ENCODE measurements at places on chromosomes 5 and 9.

- DNase-seq, result peak; percentile 40
Measured at GRCh38 chr9:135183528-135184180, 96.2 kb downstream of the OLFM1 start.

GRCh38 chr9:93060746-93061259, 2.3 kb downstream of the SUSD3 start:
- no peak for DNase-seq

GRCh38 chr5:125032286-125032685, 285.8 kb upstream of the ZNF608 start:
- no peak for DNase-seq

- DNase-seq, result no peak
Measured at GRCh38 chr9:97987487-97987886, 4.3 kb downstream of the ANP32B start.

GRCh38 chr5:60541980-60542379, 158.0 kb downstream of the DEPDC1B start:
- DNase-seq, result no peak

GRCh38 chr5:175688352-175689146, 30.7 kb downstream of the HRH2 start:
- no peak for DNase-seq

DNA sequence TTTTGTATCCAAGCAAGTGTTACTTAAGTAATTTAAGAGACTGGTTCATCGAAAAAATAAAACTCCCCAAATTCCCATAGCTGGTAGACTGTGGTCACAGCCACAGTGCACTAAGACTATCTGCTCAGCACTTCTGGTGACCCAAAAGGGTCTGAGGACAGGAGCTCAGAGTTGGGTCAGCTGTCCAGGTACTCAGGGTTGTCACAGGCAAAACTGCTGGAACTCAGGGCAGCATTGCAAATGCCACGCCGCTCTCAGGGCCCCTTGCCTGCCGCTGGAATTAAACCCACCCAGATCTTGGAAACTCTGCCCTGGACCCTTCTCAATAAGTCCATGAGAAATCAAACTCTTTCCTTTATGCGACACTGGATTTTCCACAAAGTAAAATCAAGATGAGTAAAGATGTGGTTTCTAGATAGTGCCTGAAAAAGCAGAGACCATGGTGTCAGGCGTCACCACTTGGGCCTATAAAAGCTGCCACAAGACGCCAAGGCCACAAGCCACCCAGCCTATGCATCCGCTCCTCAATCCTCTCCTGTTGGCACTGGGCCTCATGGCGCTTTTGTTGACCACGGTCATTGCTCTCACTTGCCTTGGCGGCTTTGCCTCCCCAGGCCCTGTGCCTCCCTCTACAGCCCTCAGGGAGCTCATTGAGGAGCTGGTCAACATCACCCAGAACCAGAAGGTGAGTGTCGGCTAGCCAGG, at the start of gene IL13:
Gene IL13, plus strand, starts transcription at position 498 of the 705 bp plus-strand sequence. Its CDS starts 14 bp downstream, at position 512.
- no peak for DNase-seq

DNA sequence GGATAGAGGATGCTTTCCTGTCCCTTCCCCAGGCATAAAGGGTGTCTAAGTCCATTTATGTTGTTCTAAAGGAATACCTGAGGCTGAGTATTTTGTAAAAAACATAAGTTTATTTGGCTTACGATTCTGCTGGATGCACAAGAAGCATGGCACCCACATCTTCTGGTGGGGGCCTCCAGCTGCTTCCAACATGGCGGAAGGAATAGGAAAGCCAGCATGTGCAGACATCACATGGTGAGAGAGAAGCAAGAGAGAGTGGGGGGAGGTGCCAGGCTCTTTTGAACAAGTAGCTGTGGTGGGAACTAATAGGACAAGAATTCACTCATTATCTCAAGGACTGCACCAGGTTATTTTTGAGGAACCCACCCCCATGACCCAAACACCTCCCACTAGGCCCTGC, 77.2 kb downstream of the ADCY2 start:
- no peak for DNase-seq

DNA sequence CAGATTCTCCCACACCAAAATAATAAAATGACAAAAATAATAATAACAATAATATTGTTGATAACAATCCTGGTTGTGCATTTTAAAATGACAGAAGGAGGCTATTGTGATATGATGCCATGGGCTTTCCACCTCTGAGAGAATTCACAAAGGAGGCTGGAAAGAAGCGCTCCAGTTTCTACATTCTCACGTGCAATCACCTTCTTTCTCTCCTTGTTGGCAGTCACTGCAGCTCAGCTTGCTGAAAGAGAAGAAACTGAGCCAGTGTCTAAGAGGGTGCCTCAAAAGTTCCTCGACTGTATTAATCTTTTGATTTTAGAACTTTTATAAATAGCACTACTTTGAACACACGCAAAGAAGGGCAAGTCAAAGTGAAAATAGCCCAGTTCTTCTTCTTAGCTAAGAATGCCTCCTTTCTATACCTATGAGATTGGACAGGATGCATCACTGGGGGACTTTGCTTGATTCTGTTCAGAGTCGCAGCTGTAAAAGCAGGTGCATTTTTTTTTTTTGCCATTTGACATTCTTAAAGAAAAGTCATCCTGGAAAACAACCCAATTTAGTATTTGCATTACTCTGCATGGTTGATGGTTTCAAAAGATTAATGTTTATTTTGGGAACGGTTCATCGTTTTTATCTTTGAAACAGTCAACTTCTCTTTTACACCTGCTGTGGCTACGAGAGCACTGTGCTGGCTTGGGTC, 12.4 kb upstream of the SUB1 start:
- no peak for DNase-seq

- DNase-seq, result peak; percentile 11
Measured at GRCh38 chr5:100409660-100410151, 125.5 kb upstream of the FAM174A start.

GRCh38 chr5:83776437-83777031, 55.9 kb upstream of the HAPLN1 start:
- DNase-seq, result no peak

GRCh38 chr5:95748133-95748532, 17.0 kb downstream of the RHOBTB3 start:
- no peak for DNase-seq

DNA sequence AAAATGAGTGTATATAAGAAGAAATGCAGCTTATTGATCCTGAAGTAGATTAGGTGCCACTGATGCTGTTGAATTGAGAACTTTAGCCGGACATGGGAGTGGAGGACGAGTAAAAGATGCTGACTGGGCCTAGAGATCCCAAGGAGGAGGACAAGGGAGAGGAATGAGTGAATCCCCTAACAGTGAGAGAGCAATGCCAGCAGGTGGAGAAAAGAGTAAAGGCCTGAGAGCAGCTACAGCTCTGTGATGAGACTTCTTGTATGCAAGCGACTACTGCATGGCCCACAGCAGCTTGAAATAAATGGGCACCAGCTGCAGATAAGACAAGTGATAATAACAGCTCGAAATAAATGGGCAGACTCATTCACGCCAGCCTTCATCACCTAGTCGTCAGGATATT, 44.5 kb upstream of the JMY start:
- DNase-seq, result peak; percentile 2

DNA sequence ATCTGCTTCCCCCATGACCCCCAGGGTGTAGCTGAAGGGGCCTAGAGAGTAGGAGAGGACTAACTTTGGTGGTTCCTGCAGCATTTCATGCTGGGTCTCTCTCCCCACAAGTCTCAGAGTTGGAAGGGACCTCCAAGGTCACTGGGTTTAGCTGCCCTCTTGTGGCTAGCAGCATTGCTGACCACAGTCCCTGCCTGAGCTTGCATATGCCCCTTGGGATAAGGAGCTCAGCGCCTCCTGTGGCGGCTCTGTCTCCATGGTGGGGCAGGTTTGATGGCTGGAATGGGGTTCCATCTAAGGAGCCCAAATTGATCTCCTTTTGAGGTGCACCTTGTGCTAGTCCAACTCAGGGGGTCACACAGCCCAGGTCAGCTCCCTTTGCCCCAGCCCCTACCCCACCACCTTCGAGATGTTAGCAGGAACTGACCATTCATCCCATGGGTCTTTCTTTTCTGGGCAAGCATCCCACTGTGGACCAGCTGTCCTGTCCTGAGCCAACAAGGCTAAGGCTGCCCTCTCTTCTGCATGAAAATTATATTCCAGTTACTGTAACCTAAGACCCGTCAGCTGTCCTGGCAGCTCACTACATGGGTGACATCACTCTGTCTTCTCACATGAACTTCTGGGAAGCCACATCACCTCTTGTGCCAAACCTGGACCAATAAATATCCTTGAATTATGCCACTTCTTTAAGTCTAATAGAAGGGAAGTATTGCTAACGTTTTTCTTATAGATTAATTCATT, 196.2 kb downstream of the HSPA4 start:
- peak; percentile 56 for DNase-seq

GRCh38 chr5:34695275-34696027, 39.3 kb downstream of the RAI14 start:
- DNase-seq, result no peak

- no peak for DNase-seq
Measured at GRCh38 chr9:124531115-124531514, 23.9 kb upstream of the NR5A1 start.

DNA sequence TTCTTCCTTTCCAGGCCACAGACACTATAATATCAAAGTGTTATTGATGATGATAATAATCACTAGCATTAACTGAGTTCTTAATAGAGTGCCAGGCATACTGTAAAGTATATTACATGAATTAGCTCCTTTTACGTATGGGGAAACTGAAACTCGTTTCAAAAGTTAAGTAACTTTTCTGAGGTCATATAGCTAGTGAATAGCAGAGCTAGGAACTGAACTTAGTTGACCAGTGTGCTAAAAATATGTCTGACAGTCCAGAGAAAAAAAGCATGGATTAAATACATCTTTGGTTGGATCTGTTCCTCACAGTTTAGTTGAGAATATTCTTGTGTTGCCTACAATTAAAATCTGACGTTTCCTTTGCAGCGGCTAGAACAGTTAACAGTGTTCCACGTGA, 18.4 kb upstream of the CATSPER3 start:
- DNase-seq, result no peak

DNA sequence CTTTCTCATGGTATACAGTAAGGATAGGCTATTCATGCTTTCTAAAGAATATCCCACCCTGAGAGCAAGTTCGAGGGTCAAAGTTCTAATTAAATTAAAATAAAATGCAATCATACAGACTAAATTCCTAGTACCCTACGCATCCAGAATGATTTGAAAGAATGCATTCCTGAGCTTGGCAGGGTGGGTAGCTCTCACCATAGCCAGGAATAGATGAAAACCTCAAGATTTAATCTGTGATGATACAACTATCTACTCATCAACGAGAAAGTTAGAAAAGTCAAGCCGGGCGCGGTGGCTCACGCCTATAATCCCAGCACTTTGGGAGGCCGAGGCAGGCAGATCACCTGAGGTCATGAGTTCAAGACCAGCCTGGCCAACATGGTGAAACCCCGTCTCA, 32.3 kb downstream of the SERINC5 start:
- no peak for DNase-seq

DNA sequence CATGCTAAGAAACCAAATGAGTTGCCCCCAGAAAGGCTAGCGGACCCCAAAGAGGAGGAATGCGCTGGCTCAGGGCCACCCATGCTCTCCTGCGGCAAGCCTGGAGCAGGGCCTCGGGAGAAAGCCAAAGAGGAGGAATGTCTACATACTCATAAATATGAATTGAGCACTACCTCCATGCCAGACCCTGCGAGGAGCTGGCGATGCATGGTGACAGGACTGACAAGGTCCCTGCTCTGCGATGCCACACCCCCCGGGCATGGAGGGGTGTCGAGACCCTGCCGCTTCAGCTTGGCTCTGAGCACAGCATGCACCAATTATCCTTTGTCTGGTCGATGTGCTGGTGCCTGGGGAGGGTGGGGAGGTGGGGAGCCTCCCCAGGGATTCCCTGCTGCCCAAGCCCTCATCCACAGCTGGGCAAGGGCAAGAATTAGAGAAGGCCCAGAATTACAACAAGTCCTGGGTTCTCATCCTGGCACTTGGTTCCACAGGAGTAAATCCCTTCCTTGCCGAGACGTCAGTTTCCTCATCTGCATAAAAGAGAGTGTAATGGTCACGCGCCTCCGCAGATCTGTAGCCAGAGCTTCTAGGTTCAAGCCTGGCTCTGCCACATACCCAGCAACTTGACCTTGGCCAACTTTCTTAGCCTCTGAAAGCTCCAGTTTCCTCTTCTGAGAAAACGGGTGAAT, 74.4 kb downstream of the FAM114A2 start:
- DNase-seq, result no peak

DNA sequence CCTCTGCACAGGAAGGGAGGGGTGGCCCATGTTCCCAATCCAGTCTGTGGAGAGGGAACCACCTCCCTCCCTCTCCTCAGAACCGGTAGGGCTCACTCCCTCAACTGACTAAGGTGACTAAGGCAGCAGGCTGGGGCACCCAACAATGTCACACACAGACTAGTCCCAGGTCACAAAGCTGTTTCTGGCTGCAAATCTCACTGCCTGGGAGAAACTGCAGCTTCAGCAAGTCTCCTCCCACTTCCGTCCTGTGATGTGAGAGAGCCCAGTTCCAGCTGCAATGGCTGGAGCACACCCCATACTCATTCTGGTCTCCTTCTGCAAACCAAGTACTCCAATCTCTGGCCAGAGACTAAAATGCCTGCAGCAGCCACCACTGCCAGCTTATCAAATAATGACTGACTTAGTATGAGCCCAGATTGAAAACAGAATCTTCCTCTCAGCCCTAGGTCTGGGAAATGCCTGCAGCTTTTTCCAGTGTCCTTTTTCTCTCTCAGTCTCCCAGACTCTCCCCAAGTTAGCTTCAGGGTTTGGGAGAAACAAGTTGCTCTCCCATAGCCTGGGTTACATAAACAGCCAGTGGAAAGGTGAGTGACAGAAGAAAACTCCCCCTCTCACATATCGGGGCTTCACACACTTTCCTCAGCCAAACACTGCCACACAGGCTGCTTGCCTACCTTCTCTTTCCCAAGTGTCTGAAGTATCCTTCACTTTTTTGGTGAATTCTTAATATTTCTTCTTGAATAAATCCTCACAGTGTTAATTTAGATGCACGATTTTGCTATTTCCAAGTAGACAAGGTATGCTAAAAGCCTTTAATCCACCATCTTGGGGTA, 247.4 kb upstream of the RASA1 start:
- DNase-seq, result no peak

- no peak for DNase-seq
Measured at GRCh38 chr9:94031380-94031779, 52.9 kb upstream of the PTPDC1 start.

DNA sequence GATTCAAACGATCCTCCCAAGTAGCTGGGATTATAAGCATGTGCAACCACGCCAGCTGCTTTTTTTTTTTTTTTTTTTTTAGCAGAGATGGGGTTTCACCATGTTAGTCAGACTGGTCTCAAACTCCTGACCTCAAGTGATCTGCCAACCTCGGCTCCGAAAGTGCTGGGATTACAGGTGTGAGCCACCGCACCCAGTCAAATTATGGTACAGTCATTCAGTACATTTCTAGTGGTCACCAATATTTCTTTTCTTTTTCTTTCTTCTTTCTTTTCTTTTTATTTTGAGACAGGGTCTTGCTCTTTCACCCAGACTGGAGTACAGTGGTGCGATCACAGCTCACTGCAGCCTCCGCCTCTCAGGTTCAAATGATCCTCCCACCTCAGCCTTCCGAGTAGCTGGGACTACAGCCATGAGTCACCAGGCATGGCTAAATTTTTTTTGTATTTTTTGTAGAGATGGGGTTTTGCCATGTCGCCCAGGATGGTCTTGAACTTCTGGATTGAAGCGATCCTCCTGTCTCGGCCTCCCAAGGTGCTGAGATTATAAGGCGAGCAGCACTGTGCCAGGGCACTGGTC, 25.4 kb upstream of the DCP2 start:
- no peak for DNase-seq
